Stimulated activated CD8-positive, alpha-beta memory T cell treated with anti-CD3 and anti-CD28 coated beads, Interleukin-2, amount 100 ng/mL, for 48 hours (primary cell): ENCODE measurements at places on chromosomes 2 and 18.

DNA sequence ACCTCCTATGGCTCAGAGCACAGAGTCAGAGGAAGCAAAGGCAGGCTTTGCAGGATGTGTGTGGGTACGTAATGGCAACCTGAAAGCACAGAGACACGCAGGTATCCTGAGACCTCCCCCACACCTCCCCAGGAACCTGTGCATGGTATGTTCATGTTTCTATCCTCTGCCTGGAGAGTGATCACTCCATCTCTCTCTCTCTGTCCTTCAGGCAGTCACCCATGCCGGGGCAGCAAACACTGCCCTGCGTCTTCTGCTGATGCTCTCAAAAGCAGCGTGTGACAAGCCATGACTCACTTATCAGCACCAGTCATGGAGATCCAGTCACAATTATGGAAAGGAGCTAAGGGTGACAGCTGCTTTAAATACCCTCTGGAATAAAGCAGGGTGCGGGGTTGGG is 52.7 kb downstream of the PDCL3 start:
- no peak for DNase-seq

DNA sequence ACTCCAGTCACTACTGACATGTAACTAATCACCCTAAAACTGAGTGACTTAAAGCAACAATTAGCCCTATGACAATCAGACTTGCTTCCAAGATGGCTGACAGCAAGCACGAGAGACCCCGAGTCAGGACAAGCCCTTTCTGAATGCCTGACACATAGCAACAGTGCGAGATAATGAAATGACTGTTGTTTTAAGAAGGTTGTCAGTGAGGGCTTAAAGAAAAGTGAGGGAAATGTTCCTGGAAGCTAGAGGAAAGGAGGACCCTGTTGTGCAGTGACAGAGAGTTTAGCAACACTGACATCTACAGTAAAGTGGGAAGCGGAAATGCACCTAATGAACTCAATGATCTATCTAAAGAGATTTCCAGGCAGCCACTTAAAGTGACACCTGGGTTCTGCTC is 163.1 kb downstream of the STK39 start:
- DNase-seq = no peak

DNA sequence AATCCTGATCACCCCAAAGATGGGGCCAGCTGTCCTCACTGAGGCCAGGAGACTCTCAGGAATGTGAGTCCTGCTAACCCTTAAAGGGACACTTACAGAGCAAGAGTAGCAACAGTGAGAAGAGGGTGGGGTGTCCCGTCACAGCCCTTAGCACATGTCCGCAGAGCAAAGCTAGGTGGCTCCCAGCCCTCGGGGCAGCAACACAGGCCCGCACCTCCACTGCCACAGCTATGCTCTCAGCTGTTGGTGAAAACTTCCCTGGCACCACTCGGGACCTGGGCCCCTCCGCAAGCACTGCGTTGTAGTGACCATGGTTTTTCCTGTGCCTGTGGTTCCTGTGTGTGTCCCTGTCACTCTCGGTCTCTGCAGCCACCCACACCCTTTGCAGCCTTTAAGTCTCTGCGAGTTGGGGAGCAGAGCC is 76.4 kb upstream of the UXS1 start:
- DNase-seq = no peak

- DNase-seq = no peak
These were observed 11.6 kb upstream of the MALT1 start for GRCh38 chr18:58659691-58660090.

DNA sequence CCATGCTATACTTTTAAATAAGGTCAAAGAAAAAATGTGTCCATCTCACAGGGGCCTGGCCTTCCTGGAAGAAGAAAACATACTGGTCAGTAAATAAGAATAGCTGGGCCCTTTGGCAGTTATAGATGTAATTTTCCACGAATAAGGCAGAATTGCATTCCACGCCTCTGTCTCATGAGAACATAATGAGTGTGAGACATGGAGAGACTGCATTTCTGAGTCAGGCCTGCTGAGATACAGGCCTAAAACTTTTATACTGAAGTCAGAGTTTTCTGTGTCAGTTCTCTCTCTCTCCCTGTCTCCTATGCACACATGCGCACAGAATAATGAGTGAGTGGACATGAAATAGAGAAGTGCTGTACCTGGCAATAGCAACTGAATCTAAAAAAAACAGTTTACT is 20.4 kb upstream of the IL1R1 start:
- no peak for DNase-seq

GRCh38 chr2:75600461-75601011 is 39.8 kb upstream of the EVA1A start:
- no peak for DNase-seq

GRCh38 chr2:48250943-48251342 is 279.0 kb upstream of the STON1 start:
- no peak for DNase-seq

DNA sequence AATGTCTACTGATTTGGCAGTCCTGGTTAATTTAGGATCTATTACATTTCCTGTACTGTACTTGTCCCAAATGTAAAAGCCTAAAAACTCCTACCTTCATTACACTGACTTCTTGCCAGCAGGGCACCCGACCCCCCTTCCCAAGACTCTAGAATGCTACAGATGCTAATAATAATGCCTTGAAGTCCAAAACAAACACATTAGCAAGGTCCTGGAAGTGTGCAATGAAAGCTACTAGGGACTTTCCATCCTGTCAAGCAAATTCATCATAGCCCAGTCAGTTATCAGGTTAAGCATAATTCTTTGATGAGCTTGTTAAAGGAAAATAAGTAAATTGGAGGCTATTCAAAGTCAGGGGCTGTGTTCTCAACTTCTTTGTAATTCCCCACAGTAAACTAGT is 115.3 kb upstream of the RBBP8 start:
- DNase-seq = no peak

DNA sequence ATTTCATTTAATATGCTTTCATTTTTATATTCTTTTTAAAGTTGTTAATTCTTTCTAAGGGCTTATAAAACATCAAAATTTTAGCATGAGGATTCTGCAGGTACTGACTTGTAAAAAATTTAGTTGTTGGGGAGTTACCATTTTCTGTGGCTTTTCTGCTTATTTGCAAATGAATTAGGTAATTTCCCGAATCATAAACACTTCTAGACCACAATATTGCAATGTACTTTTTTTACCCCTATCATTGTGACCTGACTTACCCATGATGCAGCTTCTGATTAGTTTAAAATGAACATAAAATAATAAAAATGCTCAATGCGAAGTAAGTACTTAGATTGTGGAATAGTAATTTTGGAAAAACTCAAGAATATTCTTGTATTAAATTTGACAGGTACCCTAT is 11.4 kb downstream of the ARL6IP6 start:
- DNase-seq = no peak

- DNase-seq = no peak
These were observed 126.2 kb downstream of the DPP4 start for GRCh38 chr2:161947836-161948235.

- peak; percentile 17 for DNase-seq
These were observed 9.8 kb upstream of the MREG start for GRCh38 chr2:216023055-216023648.

- no peak for DNase-seq
These were observed 58.8 kb upstream of the FOSL2 start for GRCh38 chr2:28333606-28334526.

GRCh38 chr18:35514283-35514682 is 16.5 kb upstream of the INO80C start:
- DNase-seq = no peak

GRCh38 chr2:188430705-188431104 is 139.0 kb downstream of the GULP1 start:
- no peak for DNase-seq

DNA sequence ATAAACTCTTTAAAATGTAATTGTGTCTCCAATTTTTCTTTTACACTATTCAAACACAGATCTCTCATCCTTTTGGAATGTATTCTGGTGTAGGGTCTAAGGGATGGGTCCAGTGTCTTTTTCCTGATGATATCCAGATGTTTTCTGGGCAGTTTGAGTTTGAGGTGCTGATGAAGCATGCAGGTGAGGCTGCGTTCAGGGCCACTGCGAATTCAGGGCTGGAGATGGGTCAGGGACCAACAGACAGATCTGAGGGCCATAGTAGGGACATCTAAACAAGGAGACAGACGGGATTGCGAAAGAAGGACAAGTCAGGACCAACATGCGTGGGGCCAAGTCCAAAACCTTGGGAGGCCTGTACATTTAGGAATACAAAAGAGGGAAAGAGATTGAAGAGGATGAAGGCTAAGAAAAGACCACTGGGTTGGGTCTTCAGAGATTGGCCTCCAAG is 70.2 kb downstream of the ACAA2 start:
- no peak for DNase-seq

- no peak for DNase-seq
These were observed 471.1 kb downstream of the CCDC85A start for GRCh38 chr2:56654936-56655335.

GRCh38 chr2:134225173-134225572 is 28.7 kb upstream of the MGAT5 start:
- no peak for DNase-seq

GRCh38 chr2:167334146-167334742 is 446.0 kb downstream of the XIRP2 start:
- DNase-seq = no peak

- DNase-seq = no peak
These were observed 607 bp upstream of the UBE2F start for GRCh38 chr2:237966250-237966564.

DNA sequence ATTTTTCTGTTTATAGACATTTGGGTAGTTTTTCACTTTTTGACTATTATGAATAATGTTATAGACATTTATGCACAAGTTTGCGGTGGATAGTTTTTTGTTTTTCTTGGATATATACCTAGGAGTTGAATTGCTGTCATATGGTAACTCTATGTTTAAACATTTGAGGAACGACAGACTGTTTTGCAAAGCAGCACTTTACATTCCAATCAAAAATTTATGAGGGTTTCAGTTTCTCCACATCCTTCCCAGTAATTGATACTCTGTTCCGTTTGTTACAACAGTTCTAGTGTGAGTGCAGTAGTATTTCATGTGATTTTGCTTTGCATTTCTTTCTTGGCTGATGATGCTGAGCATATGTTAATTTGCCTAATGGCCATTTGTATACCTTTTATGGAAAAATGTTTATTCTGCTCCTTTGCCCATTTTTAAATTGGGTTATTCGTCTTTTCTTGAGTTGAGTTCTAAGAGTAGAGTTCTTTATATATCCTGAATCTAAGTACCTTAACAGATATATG is 617.3 kb upstream of the LRATD1 start:
- DNase-seq = no peak

GRCh38 chr2:160680294-160680693 is 186.7 kb upstream of the RBMS1 start:
- DNase-seq = no peak

DNA sequence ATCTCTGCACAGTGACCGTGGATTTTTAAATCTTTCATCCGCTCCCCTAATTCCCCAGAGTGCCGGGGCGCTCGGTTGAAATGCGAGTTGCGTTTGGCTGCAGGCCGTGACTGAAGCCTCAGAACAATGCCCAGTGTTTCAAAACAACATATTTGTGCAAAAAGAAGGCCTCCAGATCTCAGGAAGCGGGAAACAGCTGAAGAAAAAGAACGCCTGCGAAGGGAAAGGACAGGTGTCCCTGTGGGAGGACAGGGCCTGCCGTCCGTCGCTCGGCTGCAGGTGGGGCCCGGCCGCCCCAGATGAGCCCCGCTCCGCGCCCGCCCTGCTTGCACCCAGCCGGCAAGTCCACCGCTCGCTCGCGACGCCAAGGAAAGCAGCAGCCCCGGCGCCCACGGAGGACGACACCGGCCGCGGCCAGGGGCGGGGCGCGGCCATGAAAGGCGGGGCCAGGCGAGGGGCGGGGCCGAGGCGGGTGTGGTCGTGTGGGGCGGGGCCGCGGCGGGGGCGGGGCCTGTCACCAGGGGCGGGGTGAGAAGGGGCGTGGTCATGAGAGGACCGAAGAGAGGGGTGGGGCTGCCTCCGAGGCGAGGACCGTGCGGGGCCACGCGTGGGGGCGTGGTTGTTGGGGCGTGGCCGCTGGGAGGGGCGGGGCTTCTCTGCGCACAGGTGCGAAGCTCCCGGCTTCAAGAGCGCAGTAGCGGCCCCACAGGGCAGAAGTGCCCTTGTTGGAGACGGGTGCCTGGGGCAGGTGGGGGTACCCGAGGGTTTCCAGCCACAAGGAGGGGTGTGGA is 17.6 kb upstream of the BOK start:
- peak; percentile 66 for DNase-seq

DNA sequence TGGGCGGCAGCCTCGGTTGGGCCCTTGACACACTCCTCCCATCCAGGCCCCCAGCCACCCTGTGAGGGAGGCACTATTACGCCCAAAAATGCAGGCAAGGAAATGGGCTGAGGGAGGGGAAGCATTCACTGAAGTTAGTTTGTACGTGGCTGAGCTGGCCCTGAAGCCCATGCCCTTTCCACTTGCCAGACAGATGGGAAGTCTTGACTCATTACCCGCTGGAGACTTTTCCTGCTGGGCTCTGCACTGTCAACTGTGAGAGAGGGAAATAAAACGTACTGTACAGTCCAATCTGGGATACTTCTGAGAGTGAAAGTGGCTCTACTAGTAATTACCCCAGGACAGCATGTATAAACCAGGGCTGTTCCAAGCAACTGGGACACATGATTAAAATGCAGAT is 125.9 kb downstream of the MSH2 start:
- no peak for DNase-seq

DNA sequence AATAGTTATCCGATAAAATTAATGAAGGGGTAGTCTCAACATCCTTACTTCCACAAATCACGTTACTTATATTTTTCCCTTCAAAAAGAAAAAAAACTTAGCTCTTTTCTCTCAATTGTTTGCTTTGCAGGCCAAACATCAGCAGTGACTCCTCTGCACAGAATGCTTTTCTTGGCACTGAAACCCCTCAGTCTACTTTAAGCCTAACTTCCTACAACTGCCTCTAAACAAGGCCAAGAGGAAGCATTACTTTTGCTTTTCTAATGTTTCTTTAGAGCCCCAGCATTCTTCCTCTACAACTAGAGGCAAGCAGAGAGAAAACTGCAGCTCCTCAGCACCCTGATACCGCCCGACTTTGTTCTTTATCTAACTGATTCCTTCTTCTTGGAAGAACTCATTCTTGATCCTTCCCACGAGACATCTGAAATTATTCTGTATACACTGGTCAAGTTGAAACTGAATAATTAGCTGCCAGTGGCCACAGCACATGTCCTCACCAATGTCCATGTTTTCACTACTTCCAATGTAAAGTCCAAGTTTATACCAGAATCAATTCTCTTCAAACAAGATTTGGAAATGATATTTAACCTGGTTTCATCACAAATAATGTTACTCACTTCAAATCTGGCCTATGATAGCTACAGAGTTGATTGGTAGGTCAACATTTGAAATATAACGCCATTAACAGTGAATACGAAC is 55.3 kb downstream of the DTNB start:
- DNase-seq = no peak

GRCh38 chr2:104443145-104443544 is 410.8 kb upstream of the POU3F3 start:
- no peak for DNase-seq

- DNase-seq = no peak
These were observed 89.2 kb downstream of the EPHA4 start for GRCh38 chr2:221482666-221483455.

- DNase-seq = no peak
These were observed 97.9 kb upstream of the SOX11 start for GRCh38 chr2:5594249-5594695.

GRCh38 chr18:10877987-10878386 is 271.4 kb downstream of the PIEZO2 start:
- DNase-seq = no peak

- DNase-seq = peak; percentile 56
These were observed 519 bp downstream of the TEX261 start for GRCh38 chr2:70994009-70994698.

GRCh38 chr2:74418312-74418711 is 3.1 kb downstream of the C2orf81 start:
- no peak for DNase-seq
